ENCODE measurements at places on chromosomes 2 and 18.

DNA sequence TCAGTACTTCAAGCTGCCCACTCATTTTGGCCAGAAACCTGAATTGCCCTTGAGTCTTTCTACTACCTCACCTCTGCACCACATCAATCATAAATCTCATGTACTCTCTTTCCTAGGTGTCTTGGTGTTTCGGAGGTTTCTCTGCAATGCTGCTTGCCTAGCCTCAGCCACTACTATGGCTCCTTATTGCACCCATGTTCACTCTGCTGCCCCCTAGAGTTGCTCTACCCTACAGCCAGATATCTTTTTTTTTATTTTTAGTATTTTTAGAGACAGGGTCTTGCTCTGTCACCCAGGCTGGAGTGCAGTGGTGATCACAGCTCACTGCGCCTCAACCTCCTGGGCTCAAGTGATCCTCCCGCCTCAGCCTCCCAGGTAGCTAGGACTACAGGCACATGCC is 413.0 kb downstream of the PTPRM start:
- no peak for DNase-seq

- no peak for DNase-seq
Observed at GRCh38 chr2:175630280-175631244, 371.5 kb downstream of the LNPK start.

DNA sequence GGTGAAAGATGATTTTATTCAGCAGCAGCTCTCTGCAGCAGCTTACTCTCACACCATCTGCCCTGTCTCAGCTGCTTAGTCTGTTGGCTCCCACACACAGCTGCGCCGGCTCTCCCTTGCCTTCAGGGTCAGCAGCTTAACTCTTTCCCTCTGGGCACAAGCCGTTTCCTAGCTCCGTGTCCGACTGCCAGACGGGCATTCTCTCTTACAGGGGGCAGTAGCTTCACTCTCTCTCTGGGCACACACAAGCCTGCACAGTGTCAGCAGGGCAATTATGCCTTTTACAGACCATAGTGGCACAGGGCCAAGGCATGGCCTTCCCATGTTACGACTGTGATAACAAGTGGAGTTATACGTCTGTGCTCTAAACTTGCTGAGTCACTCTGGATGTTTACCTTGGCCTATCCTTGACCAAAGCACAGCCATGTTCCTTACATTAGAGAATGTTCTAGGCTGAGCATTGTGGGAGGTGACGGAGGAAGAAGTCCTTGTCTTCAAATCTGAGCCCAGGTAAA is 31.7 kb downstream of the PCARE start:
- no peak for DNase-seq

DNA sequence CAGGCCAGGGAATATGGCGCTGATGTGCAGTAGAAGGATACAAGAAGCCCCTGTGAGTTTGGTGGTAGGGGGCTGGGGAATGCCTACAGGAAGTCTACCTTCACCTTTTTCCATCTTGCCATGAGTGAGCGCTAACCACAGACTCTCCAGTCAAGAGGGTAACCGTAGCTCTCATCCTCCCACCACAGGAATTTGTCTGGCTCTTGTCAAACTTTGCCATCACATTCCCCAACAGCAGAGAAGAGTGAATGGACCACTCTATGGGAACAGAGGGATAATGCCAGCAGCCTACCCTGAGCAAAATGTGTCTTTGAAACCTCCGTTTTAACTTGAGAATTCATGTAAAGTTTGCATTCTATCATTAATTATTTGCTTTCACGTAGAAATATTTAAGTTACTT is 168.3 kb downstream of the NRP2 start:
- DNase-seq: no peak

DNA sequence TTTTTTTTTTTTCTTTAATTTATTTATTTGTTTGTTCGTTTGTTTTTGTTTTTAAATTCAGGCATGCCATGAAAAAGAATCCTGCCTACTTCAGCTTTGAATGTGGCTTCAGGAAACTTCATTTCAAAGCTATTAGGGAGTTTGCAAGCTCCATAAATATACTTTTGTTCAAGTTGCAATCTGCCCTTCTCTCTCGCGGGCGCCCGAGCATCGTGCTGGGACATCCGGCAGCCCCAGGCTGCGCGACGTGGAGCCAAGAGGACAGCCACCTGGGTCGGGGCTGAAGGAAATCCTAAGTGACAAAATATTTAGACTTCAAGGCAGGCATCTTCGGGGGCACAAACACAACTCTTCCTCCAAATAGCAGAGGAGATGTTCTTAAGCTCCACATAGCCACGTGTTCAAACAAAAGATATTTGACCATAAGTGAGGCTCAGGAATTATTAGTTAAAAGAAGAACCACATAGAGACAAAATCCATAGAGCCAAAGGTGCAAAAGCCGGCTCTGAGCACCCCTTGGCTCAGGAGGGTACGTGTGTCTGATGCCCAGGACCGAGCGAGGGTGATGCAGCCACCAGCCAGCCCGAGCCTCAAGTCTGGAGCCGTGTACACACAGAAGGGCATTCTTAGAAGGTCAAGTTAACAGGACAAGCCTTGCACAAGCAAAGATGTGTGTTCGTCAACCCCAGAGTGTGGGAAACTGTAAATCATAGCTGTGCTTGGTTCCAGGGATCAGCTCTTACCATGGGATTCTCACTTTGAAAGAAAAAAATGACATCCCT is 256.5 kb upstream of the SALL3 start:
- DNase-seq: no peak

Data from HFFc6 (cell line).